ENCODE measurements at places on chromosomes 1 and 21. TPM values are rescaled to one million over a fixed set of nuclear protein-coding genes. Genes with fewer than 3 reads are reported as not detected.

- DNase-seq, result no peak
Observed at GRCh38 chr1:6483017-6483760, 8.3 kb downstream of the PLEKHG5 start.

GRCh38 chr1:41255978-41256377 lies 13.9 kb upstream of the SCMH1 start:
- DNase-seq, result no peak

DNA sequence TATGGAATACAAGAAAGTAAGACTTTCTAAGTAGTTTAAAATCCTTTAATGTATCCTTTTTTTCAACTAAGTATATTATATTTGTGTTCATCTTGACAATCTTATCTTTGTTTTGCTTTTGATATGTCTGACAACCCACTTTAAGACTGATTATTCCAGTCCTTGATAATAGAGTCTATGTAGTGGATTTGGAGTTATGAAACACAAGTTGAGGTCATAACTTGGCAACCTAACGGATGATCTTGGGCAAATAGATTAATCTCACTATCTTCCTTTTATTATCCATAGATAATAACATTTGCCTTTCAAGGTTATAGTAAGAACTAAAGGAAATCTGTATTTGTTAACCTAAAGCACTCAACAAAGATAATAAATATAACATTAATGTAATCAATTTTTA lies 4.8 kb upstream of the GBP2 start:
- no peak for DNase-seq

DNA sequence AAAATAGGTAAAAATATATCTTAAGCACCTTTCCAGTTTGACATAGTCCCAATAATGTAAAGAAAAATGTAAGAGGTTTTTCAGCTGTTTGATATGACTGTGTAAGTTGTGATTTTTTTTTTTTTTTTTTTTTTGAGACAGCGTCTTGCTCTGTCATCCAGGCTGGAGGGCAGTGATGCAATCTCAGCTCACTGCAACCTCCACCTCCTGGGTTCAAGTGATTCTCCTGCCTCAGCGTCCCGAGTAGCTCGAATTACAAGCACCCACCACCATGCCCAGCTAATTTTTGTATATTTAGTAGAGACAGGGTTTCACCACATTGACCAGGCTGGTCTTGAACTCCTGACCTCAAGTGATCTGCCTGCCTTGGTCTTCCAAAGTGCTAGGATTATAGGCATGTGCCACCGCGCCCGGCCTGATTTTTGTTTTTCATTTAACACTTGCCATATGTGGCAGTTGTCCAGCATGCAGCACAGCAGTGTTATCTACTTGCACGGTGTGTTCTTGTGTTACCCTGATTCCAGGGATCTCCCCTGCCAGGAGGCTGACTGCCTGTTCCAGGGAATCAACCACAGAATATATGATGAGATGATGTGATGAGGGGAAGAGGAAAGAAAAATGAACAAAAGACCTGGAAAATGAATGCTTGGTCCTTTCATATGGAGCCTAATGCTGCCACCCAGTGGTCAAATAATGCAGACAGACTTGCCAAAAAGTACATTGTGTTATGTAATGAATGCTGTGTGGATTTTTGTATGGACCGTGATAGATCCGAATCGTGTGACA lies 79.0 kb downstream of the RAVER2 start:
- peak; percentile 62 for DNase-seq

GRCh38 chr21:44778094-44778493 lies 23.5 kb downstream of the UBE2G2 start:
- DNase-seq, result no peak

DNA sequence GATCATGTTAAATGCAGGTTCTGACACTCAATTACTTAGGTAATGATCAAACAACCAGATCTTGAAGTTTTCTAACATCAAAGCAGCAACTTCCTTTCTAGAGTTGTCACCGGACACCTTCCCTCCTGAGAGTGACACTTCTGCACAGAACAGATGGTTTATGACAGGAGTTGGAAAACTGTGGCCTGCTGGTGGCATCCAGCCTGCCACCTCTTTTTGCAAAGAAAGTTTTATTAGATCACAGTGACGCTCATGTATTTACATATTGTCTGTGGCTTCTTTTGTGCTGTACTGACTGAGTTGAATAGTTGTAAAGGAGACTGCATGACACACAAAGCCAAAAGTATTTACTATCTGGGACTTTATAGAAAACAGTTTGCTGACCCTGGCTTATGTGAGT lies 28.3 kb downstream of the DDR2 start:
- DNase-seq, result no peak

DNA sequence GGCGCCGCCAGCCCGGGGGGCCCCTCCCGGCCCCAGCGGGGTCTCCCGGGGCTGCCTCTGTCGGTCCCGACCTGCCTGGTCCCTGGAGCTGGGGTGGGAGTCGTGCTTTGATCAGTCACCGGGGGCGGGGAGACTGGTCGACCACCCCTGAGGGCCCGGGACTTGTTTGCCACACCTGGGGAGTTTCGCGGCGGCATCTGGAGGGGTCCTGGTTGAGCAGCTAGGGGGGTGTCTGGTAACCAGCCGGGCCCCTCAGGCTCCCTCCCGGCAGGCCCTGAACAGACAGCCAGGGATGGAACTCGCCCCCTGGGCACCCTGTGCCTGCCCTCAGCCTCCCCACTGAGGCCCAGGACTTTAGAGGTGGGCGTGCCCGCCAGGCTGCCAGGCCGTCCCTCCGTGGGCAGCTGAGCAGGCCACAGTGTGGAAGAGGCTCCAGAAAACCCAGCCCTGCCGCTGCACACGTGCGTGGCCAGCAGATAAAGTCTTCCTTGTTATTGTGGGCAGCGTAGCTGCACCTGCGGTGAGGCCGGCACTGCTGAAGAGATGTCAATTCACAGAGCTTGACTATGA lies 13.3 kb upstream of the SAMD11 start:
- DNase-seq, result peak; percentile 47

DNA sequence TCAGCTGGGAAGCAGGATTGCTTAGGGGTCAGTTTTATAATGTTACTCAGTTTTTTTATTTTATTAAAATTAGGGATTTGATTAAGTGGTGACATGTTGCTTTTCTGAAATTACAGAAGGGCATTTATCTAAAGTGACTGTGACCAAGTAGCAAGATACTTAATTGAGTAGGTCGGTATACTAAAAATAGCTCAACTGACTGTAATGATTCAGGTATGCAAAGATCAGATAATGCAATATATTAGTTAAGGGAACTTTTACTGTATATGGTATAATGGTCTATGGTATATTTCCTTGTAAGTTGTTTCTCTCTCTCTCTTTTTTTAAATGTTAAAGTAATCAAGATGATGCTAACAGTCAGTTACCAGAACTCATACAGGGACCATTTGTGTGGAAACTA lies 26.2 kb downstream of the RLF start:
- no peak for DNase-seq

- no peak for DNase-seq
Observed at GRCh38 chr1:51268634-51269033, 32.6 kb downstream of the RNF11 start.

Gene SF3B4
- total RNA-seq, result 54.2 TPM

Gene ZNF593OS
- not detected for total RNA-seq

Gene BMP8B
- total RNA-seq, result 3.7 TPM
